ENCODE measurements at places on chromosomes 11 and 22. TPM values are rescaled to one million over a fixed set of nuclear protein-coding genes. Genes with fewer than 3 reads are reported as not detected.

The SCGB1C1 gene
- total RNA-seq: not detected

The PC gene
- total RNA-seq: 53.6 TPM

The SELENOM gene
- total RNA-seq: 10.1 TPM

The RNF26 gene
- total RNA-seq: 47.9 TPM

The KCNA4 gene
- total RNA-seq: 1.2 TPM

The SLC22A25 gene
- total RNA-seq: not detected

The TMEM121B gene
- 12.2 TPM for total RNA-seq

Measured in neural crest cell (in vitro differentiated cells).